ENCODE measurements at places on chromosomes 2 and 18.

DNA sequence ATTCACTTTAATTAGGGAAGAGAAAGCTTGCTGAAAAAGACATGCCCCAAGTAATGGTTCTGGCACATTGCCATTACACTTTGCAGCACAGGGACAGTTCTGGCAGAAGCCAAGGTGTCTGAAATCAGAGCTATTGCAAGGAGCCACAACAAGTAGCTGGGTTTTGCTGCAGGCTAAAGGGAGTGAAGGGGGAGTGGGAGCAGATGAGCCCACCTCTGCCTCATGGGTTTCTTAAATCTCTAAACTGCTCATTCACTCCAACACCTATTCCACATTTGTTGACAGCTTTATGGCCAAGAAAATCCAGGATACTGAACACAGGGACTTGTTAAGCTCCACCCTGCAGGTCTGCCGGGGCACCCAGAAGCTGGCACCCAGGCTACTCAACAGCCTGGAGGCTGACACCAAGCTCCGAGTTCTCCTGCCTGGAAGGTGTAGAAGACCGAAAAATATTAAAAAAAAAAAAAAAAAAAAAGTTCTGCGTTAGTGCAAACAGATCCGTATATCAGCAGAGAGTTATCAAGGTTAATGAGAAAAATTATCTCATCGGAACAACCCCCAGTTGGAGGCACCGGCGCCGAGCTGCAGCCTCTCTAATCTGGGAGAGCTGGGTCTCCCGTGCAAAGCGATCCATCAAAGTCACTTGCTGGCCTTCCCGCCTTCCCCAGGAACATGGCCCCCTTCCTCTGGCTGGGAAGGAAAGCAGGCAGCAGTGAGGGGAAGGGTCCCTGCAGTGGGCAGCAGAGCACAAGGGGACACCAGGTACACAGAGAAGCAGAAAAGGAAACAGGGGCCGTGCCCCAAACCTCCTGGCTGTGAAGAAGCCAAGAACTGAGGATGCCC is 123.7 kb downstream of the HNMT start:
- no peak for DNase-seq

- DNase-seq = no peak
Observed at GRCh38 chr2:200089040-200089755, 133.8 kb downstream of the MAIP1 start.

GRCh38 chr2:232659359-232659758 is 26.0 kb downstream of the EFHD1 start:
- DNase-seq = no peak

- DNase-seq = no peak
Observed at GRCh38 chr2:9777081-9777480, 66.2 kb upstream of the TAF1B start.

DNA sequence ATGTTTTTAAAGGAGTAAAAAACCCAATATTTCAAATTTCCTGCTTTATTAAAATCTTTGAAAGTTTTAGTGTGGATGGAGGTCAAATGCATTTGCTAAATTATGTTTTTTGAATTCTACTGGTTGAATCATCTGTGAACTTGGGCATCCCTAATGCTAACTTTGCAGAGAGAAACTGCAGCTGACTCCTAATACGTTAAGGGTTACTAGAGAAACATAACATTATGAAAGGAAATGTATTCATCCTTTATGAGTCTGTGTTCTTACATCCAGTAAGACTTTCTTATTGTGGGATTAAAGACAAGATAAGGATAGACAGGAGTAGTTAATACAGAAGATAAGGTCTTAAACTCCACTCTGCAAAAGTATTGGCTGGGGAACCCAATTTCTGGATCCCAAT is 140.6 kb downstream of the FAM124B start:
- DNase-seq = no peak

DNA sequence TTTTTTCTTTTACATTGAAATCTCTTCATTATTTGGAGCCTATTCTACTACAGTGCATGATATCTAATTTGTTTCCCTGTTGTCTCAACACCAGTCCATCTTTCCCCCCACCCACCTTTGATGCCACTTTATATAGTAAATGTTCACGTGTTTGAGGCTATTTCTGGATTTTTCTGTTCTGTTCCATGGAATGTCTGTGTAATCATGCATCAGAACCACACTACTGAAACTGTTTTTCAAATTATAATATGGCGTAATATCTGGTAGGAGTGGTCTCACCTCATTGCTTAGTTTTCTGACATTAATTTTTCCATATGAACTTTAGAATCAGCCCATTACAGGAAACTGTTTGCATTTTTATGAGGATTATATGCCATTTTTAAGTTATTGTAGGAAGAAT is 19.1 kb upstream of the NARS1 start:
- DNase-seq = no peak

DNA sequence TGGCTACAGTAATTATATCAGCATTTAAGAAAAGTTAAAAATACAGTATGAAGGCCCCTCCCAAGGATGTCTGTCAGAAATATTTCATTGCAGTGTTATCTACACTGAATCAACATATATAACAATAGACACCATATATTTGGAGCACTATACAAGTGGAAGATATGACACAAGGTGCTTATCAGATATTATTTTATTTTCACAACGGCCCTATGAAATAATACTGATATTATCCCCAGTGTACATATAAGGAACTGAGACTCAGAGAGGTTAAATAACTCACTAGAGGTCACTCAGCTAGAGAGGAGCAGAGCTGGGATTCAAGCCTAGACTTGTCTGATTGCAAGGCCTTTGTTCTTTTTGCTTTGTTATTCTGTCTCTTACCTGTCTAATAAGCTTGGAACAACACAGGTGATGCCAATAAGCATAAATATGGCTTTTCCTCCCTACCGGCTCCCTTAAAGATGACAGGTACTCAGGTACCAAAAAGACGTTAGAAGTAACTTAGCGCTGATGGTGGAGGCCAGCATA is 4.7 kb upstream of the SLC40A1 start:
- no peak for DNase-seq

DNA sequence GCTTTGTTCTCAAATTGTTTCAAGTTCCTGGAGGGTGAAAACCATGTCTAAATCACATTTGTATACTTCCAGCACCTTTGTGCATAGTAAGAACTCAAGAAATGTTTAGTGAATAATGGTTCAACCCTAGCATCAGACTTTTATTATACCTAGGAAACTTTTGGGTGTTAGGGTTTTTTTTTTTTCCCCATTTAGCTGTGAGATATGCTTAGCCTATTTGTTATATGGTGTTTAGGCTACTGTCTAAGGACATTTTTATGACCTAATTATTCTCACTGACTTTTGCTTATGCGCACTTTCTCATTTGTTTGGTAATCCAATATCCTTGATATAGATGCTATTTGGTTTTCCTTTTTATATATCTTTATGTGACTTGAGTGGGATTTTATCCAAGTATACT is 164.7 kb downstream of the PHLPP1 start:
- no peak for DNase-seq

DNA sequence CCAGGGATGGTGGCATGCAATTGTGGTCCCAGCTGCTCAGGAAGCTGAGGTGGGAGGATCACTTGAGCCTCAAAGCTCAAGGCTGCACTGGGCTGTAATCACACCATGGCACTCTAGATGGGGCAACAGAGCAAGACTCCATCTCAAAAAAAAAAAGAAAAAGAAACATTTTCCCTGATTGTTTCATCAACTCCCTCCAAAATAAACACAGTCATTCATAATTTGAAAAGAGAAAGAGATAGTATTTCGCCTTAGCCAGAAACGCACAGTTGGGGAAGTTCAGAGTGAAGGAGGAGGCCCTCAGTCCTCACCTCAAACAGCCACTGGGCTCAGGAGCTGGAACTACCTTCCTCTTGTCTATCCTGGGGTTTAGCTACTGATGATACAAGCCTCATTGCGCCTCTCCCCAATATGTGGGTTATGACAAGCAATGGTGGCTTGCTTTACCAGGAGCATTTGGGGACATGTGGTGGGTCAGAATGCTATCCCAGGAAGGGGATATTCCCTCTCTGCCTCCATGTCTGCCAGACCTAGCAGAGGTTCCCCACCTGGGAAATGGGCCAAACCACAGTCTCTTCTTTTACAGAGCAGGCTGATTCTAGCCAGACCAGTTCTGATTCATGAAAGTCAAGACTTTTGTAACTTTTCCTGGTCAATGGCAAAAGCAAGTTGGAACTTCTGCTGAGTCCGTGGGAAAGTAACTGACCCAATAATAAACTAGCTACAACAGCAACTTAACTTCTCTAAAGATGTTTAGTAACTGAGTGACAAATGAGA is 22.2 kb upstream of the TMEM87B start:
- no peak for DNase-seq

- DNase-seq = no peak
Observed at GRCh38 chr2:9032536-9033255, 29.2 kb upstream of the MBOAT2 start.

GRCh38 chr2:173171924-173172643 is 96.4 kb downstream of the MAP3K20 start:
- DNase-seq = no peak

- no peak for DNase-seq
Observed at GRCh38 chr18:73535990-73536389, 611.6 kb downstream of the FBXO15 start.

- DNase-seq = no peak
Observed at GRCh38 chr2:170113168-170113894, 64.6 kb upstream of the MYO3B start.

Measured in KG1 (cell line).